ENCODE measurements at places on chromosomes 3 and 15.

DNA sequence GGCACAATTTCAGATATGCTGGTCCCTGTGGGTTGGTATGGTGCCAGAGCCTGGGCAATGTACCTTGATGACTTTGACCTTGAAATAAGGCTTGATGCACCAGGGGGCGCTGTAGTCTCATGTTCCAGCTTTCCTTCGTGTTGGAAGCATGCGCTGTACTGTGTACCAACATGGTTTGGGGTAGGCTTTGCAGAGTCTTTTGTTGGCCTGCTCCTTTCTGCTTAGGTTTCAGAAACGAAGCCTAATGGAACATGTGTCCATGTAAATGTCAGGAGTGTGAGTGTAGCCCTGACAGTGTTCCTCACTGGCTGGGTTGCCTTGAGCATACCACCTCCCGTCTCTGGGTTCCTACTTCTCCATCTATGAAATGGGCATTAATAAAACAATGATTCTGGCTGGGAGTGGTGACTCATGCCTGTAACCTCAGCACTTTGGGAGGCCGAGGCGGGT, 3.6 kb upstream of the CCR4 start:
- peak; percentile 62 for DNase-seq

DNA sequence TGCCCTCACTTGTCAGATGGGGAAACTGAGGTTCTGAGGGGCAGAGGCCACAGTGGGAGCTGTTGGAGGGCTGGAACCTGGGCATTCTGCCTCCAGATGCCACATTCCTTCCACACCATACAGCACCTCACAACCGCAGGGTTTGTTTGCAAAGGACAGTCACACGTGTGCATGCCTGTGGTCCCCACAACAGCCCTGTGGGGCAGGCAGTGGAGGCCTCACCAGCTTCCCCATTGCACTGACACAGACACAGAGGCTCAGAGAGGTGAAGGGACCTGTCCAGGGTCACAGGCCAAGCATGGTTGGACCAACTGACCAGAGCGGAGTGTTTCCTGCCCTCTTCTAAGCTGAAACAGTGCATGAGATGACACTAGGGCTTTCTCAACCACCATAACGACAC, 75.2 kb upstream of the SEC13 start:
- DNase-seq = no peak

DNA sequence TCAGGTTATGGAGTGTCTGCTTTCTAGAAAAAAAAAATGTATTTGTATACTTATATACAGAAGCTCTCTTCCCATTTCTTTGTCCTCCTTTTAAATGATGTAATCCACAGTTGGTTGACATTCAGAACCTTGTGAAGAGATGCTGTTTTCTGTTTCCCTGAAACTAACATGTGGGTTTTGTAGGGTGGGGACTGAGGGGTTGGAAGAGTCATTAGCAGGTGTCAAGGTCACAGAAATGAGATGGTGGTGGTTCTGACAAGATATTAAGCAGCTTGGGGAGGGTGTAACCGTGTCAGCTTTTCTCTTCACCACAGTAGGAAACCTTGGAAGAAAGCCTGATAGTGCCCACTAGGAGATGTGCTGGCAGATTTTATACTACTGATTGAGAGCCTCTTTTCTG, 2.4 kb downstream of the RASA2 start:
- DNase-seq = no peak

- DNase-seq = no peak
Observed at GRCh38 chr3:21620511-21621155, 130.4 kb downstream of the ZNF385D start.

- peak; percentile 34 for DNase-seq
Observed at GRCh38 chr3:74599564-74599963, 14.9 kb downstream of the CNTN3 start.

DNA sequence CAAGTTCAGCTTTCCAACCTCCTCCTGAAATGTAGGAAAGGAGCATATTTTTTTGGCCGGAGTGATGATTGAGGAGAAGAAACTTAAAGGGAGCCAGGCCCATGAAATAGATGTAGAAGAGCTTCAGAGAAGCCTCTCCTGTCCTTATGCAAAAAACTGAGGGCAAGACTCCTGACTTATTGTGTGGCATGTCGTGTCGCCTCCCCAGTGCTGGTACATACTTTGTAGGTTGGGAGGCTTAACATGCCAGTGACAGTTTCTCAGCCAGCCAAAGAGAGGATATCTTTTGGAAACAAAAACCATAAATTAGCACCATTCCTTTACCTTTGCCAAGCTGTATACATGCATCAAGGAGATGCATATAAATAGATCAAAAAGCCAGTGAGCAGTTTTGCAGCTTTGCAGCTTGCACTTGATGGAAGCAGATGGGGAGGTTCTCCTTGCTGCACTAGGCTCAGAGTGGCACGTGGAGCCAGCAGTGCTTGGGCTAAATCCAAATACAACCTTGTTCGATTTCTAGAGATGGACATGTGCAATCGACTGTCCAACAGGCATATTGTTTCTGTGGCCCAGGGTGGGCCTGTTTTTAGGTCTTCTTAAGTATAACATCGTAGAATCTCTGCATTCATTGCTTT, 10.2 kb downstream of the SLCO3A1 start:
- DNase-seq = no peak

GRCh38 chr3:195168009-195168762, 102.8 kb downstream of the XXYLT1 start:
- DNase-seq = no peak

All from AG20443 (cell line).